KG1 (cell line): ENCODE measurements at places on chromosomes 13 and 19.

DNA sequence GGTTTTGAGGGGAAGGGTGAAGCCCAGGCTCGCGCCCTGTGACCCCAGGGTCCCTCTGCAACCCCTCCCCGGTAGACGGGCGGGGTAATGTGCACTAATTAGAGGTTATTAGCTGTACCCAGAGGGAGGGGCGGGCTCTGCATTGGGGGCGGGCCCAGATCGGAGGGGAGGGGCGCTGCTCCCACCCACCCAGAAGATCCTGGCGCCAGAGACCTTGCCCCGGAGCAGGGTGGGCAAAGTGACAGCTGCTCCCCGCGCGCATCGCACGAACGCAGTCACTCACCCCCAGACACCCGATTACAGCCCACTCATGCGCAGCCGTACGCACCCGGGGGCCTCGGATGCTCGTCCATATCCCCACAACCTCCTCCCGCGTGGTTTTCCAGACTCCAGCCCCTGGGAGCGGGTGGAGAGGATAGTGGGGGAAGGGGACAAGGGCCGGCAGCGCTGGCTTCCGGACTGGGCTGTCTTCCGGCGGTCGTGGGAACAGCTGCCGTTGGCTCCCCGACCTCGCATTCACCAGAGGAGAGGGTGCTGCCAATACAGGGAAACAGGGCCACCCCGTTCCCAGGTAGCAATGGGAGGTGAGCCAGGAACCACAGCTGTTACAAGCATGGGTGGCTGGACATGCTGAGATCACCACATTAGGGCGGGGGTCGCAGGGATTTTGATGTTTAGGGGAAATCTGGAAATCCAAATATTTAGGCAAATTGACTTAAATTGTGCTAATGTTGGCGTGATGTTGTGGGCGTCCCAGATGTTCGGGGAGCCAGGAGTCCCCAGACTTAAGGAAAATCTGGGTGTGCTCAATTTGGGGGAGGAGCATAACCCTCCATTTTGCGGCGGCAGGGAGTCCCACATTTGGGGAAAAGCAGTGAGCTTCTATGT is 2.9 kb upstream of the HOOK2 start:
- no peak for DNase-seq

DNA sequence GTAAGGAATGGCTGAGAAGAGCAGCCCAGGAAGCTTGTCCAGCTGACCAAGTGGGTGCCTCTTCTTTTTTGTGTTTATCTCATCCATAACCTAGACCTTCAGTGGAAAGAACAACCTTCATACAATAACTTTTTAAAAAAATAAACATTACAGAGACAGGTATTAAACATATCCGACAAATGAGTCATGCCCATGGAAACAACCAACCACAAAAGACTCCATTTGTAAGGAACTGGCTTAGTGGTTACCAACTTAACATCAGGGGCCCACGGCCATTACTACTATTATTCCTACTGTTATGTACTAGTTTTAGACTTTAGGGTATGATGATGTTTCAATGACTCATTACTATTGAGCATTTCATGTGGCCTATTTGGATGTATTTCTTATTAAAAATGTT is 191.7 kb upstream of the SERP2 start:
- DNase-seq, result no peak

DNA sequence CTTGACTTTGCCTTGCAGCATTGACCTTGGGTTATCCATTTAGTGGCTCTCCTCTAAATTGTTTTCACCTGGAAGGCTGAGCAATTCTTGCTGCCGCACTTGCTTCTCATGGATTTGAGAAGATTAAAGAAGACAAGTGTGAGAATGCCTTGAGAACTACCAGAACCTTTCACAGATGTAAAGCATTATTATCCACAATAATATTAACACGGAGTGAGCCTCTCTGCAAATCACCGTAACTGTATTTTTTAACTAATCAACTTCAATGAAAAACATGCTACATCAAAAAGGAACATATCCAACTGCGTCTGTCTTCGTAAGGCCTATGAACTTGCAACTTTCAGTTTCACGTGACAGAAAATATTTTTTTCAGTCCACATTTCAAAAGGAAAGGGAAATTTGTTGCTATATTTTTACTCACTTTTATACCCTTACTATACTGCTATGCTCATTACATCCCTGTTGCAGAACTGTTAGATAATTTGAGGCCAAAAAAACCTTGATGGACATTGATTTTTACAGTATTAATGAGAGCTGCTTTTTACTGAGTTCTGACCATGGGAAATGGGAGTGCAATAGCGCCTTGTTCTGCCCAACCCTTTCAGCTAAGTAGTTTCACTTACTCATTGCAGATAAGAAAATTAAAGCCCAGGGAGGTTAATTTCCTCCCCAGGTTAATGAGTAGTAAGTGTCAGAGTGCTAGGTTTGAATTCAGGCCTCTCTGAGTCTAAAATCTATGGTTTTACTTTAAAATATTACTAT is 93.8 kb upstream of the RAP2A start:
- DNase-seq, result no peak

GRCh38 chr13:50810998-50811397 is 32.5 kb downstream of the DLEU7 start:
- peak; percentile 38 for DNase-seq

DNA sequence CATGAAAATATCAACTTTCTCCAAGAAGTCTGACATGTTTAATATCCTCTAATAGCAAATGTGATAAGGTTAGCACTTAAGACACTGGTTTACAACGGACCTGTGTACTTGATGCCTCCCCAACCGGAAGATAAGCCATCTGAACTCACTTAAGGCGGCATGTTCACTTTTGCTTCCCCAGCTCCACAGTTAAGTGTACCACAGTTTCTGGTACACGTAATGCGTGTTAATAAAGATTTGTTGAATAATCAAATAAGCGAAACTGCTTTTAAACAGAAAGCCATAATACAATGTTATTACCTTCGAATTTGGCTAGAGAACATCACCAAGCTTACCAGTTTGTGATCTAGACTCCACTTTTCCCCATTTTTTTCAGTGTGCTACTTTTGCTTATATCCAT is 1.4 kb upstream of the PAN3 start:
- DNase-seq, result no peak

- no peak for DNase-seq
Measured at GRCh38 chr13:39929583-39929982, 274.1 kb downstream of the COG6 start.

- DNase-seq, result no peak
Measured at GRCh38 chr13:25902455-25902854, 149.4 kb downstream of the SHISA2 start.

GRCh38 chr19:19423322-19423721 is 17.8 kb downstream of the GATAD2A start:
- no peak for DNase-seq

GRCh38 chr13:75120085-75120484 is 361.9 kb downstream of the TBC1D4 start:
- no peak for DNase-seq

DNA sequence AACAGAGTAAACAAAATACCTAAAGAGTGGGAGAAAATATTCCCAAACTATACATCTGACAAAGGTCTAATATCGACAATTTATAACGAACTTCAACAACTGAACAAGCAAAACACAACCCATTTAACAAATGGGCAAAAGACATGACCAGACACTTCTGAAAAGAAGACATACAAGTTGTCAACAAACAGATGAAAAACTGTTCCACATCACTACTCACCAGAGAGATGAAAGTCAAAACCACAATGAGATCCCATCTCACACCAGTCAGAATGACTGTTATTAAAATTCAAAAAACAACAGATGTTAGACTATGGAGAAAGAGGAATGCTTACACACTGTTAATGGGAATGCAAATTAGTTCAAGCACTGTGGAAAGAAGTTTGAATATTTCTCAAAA is 233.8 kb upstream of the EDNRB start:
- DNase-seq, result no peak

GRCh38 chr19:639253-640160 is at the start of gene FGF22:
Gene FGF22 (plus strand): TSS chr19:639879. CDS start chr19:639926, 47 bp downstream.
- DNase-seq, result peak; percentile 51

DNA sequence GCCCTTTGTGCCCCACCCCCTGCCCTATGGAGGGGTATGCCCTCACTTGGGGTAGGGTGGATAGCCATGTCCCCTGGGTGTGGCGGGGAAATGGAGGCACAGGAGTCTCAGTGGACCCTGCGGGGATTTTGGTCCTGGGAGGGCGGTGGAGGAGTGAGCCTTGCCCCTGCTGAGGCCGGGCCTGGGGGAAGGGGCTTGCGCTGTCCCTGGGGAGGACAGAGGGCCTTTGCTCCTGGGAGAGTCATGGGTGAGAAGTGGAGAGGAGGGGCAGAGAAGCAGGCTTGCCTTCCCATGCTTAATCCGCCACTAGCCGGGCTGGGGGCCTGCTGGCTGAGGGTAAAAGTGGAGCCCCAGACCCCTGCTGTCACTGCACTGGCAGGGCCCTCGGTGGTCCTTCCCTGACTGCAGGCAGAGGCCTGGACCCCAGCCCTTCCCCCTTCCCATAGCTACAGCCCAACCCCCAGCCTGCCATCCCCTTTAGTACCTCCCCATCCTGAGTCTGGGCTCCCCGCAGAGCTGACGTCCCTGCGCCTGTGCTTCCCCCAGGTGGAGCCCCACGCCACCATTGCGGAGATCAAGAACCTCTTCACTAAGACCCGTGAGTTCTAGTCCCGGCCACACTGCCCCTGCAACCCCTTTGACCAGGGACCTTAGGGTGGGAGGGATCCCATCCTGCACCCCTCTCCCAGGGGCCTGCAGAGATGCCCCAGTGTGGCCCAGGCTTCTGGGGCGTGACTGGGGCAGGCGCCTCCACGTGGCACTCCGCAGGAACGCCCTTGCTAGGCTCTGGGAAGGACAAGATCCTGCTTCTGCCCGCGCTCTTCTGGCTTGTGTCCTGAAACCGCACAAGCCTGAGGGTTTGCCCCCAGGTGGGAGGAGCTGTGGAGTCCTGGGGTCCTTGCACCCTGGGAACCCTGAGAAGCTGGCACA is 8.9 kb downstream of the NDUFB7 start:
- no peak for DNase-seq

DNA sequence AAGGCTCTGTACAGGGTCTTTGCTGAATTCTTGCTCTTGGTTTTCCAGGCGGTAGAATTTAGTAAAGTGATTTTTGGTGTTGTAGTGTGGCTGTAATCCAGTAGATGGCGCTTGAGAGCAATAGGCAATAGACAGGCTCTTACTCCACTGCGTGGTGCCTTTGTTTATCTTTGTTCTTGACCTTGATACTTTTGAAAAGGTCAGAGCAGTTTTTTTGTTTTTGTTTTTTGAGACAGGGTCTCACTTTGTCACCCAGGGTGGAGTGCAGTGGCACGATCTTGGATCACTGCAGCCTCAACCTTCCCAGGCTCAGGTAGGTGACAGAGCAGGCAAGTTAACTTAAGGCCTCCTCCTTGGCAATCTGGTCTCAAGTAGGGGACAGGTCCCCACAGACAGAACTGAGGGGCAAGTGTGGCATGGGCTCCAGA is 12.2 kb upstream of the LILRA5 start:
- peak; percentile 74 for DNase-seq

DNA sequence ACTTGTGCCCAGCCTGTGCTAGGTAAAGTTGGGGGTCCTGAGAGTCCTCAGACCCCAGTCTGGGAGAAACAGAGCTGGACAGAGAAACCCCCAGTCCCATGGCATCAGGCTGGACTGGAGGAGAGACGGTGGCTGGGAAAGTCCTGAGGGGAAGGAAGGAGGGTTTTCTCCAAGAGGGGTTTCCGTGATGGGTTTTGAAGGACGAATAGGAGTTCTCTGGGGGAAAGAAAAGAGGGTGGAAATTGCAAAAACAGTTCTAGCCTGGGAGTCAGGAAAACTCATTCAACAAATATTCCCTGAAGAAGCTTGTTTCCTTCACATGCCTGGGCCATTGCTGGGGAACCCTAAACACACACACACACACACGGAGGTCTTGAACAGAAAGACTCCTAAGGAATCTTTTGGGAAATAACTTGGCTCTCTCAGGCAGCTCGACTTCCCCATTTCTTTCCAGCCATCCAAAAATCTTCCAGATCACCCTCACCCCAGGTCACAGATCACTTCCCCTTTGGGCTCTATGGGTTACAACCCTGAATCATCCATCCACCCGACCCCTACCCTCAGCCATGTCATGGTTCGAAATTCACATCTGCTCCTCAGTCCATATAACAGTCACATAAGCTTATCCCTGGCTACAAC is 47.5 kb downstream of the COLGALT1 start:
- no peak for DNase-seq

DNA sequence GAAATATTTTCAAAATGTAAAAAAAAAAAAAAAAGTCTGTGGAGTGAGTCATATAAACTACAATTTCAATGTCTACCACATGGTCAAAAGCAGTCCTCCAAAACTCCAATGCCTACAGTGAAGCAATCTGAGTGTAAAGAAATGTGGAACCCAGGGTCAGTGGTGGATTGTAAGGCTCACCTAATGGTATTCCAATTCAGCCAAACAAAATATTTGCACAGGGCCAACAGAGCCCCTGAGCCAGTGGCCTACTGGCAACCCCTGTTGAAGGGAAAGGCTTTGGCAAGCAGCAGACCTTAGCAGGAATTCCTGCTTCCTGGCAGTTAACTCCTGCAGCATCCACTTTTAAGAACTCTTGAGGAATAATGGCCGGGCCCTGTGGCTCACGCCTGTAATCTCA is 3.4 kb downstream of the DNMT1 start:
- DNase-seq, result no peak

DNA sequence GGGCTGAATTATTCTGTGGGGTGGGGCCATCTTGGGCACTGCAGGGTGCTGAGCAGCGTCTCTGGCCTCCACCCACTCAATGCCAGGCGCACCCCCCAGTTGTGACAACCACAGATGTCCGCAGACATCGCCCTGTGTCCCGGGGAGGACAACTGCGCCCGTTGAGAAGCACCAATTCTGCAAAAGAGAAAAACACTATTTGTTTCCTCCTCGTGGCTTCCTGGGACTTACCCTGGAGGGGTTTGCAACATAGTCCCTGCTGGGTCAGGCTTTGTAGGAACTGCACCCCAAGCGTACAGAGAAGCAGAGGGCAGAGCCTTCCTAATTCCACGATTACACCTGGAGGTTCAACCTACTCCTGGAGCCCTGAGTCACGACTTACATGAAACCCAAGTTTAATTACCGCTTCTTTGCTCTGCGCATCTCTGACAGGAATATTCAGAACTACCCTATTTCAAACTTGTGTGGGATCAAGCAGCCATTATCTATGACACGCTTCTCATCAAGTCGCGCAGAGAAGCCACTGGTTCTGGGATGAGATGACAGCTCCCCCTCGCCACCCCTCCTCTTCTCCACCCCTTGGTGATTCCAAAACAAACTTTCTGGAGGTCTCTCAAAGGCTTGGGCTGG is 11.1 kb upstream of the SLC39A3 start:
- no peak for DNase-seq
